Right ventricle myocardium inferior (tissue), 1 donor: ENCODE measurements at places on chromosomes 2 and 18. TPM values are rescaled to one million over a fixed set of nuclear protein-coding genes. Genes with fewer than 3 reads are reported as not detected.

PROC gene
- not detected for total RNA-seq

- no peak for DNase-seq
These were observed 196.3 kb downstream of the CTIF start for GRCh38 chr18:48735080-48735676.

GRCh38 chr2:239943571-239943970 lies 81.6 kb downstream of the NDUFA10 start:
- DNase-seq: peak; percentile 39

NAGK gene
- 56.0 TPM for total RNA-seq

GRCh38 chr2:27717070-27717795 lies 53.5 kb downstream of the SLC4A1AP start:
- DNase-seq: no peak

- no peak for DNase-seq
These were observed 54.8 kb downstream of the KCNS3 start for GRCh38 chr2:17933256-17933655.

- no peak for DNase-seq
These were observed 172.4 kb downstream of the FBXO15 start for GRCh38 chr18:73975266-73975665.

DNA sequence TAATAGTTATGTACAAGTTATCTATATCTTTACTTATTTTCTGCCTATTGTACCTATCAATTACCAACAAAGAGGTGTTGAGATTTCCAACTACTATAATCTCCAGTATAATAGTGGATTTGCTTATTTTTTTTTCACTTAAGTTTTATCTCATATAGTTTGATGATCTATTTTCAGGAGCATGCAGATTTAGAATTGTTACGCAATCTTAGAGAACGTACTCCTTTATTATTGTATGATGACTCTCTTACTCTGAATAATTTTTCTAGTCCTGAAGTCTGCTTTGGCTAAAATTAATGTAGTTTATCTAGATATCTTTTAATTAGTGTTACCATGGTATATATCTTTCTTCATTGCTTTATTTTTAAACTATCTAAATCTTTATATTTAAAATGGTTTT lies 205.2 kb downstream of the SCG2 start:
- no peak for DNase-seq

PDE11A gene
- total RNA-seq: 4.4 TPM

GRCh38 chr18:27808683-27809082 lies 368.2 kb downstream of the CDH2 start:
- DNase-seq: no peak

- DNase-seq: no peak
These were observed 359.1 kb upstream of the SPRED2 start for GRCh38 chr2:65791404-65791975.

- DNase-seq: no peak
These were observed 207.0 kb upstream of the AGAP1 start for GRCh38 chr2:235286622-235287374.

DNA sequence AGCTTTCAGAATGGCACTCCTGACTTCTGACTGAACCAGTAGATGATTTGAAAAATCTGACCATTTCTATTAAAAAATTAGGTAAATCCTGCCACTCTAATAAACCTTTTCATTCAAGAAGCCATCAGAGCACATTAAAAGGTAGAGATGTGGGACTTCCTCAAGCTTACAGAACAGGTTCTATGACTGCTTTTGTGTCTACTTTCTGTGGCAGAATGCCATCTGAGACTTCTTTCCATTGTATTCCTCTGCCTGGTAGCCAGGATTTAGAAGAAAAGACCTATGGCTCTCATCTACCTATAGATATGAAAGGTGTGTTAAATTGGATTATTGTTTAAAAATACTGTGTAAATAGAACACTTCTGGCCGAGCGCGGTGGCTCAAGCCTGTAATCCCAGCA lies 99.9 kb upstream of the NABP1 start:
- DNase-seq: no peak

- no peak for DNase-seq
These were observed 99.0 kb downstream of the TSHZ1 start for GRCh38 chr18:75309564-75309963.

GRCh38 chr2:236883819-236884218 lies 201.9 kb upstream of the COPS8 start:
- no peak for DNase-seq

ERCC3 gene
- 21.2 TPM for total RNA-seq

- no peak for DNase-seq
These were observed 63.4 kb upstream of the ADAM23 start for GRCh38 chr2:206379886-206380285.

DNA sequence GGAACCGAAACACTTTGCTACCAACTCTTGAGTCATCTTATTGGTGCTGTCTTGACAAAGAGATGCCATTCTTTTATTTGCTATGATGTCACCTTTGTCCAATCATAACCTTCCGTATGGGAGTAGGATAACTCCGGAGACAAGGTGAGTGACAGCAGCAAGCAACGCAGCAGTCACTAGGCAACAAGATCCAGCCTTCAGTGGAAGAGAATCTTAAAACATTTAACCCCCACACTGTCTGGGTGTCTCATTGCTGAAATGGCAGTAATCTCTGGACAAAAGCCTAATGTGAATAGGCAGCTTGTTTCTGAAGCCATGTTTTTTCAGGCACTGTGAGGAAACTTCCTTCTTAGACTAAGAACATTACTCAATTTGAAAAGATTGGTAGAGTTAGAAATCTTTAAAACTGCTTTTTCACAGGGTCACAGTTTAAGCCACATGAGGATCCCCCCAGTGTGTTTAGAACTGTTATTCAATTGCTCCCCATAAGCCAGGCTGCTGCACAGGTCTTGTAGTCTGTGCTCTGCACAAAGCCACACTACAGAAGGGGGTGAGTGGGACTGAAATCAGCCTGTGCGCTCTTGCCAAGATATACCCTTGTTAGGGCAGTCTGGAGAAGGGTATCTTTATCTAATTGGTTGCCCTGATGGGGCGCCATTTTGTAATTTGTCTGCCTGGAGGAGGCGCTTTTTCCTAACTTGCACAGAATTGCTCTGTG lies 131.5 kb upstream of the STON1 start:
- no peak for DNase-seq

DNA sequence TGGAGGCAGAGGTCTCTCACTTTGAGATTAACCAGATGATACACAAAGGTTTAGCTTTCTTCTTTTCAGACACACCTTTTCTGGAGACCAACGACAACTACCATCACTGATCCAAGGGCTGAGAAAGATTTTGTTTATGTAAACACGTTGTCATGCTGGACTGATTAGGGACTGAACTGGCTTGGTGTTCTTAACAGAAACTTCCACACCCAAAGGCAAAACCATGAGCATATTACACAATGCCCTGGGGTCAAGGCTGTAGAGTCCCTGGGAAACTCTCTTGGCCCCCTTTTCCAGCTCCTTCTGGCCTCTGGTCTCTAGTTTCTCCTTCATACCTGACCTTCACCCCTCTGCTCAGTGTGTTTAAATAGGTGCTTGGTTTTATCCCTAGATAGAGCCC lies 447.0 kb upstream of the TCF4 start:
- DNase-seq: no peak

DNA sequence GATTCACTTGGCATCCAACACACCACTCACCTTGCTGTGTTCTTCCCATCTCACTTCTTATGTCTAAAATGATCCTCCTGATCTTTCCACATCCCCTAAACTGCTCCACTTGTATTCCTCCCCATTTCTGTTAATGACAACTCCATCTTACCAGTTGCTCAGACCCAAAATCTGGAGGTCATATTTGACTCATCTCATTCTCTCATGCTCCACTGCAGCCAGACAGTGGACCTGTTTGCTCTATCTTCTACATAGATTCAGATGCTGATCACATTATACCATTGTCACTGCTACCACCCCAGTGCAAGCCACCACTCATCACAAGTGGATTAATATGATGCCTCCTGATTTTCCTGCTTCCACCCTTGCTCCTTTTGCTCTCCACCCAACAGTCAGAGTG lies 7.9 kb upstream of the NABP1 start:
- DNase-seq: no peak

GRCh38 chr2:10497797-10498251 lies 49.7 kb upstream of the ODC1 start:
- DNase-seq: no peak

DNA sequence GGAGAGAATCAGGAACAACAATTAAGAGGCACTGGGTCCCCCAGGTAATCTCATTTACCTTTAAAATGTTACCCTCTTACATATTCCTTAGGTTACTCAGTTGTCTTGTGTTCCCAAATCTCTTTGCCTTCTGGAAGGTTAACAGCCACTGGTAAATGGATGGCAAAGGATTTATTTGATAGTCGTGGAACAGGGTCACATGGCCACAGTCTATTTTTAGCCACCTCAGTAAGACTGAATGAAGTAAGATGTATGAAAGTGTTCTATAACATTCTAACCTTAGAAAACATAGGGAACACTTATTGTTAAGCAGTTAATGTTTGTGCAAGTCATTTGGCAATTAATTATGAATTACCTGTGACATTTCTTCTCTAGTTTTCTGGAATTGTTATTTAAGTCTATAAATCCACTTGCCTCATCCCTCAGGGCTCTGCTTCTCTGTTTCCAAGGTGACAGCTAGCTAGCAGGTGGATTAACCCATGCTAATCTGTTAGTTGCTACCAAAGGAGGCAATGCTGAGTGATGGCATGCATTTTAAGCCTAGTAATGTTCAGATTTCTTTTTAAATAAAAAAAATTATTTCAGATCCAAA lies 211.0 kb downstream of the PIK3C3 start:
- DNase-seq: no peak

WBP1 gene
- total RNA-seq: 44.3 TPM

ALLC gene
- not detected for total RNA-seq

TUBA4B gene
- total RNA-seq: not detected

REG3A gene
- total RNA-seq: not detected

DNA sequence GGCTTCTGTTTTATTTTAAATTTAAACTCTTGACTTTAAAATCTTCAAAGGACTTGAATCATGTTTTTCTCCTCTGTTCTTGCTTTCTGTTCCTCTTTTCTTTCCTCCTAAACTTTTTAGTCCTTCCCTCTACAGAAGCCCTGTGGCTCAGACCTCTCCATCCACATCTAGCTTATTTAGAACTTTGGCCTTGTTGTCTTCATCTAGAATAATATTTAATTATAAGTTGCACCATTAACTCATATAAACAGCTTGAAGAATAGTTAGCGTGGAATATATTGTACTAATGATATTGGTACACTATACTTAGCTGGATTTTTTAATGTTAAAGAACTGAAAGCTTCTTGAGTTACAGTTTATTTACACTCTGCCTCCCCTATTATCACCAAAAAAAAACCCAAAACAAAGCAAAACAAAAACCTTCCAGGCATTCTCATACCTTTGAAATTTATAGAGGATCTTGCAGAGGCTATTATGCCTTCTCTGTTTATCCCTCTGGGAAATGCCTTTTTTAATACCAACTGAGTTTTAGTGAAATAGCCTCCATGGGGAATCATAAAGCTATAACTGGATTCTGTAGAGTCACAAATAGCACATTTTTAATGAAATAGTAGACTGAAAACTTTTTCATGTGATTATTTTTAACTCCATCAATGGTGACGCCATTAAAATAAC lies 9.2 kb upstream of the CCDC141 start:
- no peak for DNase-seq

RNF103 gene
- 49.6 TPM for total RNA-seq

DNA sequence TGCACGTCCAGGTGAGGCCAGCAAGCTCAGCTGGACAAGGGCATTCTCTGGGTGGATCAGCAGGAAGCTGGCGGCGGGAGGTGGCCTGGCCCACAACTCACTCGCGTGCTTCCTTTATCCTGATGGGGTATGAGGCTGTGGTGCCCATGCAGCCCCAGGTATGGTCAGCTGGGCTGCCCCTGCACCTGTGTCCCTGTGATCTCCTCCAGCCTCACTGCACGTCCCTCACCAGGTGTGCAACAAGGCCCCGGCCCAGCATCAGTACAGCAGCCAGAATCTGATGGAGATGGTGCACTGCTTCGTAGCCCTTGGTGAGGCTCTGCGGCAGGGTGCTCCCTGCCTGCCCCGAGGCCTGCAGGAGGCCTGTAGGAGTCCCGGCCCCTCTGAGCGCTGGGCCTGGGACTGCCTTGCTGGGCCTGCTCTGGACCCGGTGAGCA lies 17.6 kb downstream of the MROH2A start:
- no peak for DNase-seq

DNA sequence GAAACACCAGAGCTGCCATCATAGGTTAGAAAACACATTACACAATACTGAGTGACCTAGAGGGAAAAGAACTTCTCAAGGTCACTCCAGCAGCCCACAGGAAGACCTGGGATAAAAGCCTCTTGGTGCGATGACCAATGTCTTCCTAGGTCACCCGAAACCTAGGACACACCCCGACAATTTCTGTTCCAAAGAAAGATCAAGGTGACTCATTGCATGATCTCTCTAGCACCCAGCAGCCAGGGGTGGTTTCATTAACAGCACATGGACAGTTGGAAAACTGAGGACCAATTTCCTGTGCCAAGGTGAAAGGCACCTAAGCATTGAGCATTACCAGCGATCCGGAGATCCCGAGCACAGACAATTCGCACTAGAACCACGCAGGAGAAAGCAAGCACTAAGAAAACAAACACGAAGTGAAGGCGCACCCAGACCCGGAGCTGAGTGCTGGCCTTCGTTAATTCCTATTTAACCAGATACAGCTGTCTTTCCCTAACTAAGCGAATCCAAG lies 1.5 kb downstream of the CACNB4 start:
- no peak for DNase-seq

- peak; percentile 21 for DNase-seq
These were observed 217.7 kb downstream of the TNS1 start for GRCh38 chr2:217784996-217785543.

DNA sequence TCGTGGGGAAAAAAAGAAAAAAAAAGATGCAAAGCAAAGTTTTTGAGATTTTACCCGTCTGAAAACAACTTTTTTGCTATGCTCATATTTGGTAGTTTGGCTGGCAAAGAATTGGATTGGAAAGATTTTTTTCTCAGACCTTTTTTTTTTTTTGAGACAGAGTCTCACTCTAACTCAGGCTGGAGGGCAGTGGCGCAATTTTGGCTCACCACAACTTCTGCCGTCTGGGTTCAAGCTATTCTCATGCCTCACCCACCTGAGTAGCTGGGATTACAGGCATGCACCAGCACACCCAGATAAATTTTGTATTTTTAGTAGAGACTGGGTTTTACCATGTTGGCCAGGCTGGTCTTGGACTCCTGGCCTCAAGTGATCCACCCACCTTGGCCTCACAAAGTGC lies 56.3 kb upstream of the TANC1 start:
- DNase-seq: no peak

DNA sequence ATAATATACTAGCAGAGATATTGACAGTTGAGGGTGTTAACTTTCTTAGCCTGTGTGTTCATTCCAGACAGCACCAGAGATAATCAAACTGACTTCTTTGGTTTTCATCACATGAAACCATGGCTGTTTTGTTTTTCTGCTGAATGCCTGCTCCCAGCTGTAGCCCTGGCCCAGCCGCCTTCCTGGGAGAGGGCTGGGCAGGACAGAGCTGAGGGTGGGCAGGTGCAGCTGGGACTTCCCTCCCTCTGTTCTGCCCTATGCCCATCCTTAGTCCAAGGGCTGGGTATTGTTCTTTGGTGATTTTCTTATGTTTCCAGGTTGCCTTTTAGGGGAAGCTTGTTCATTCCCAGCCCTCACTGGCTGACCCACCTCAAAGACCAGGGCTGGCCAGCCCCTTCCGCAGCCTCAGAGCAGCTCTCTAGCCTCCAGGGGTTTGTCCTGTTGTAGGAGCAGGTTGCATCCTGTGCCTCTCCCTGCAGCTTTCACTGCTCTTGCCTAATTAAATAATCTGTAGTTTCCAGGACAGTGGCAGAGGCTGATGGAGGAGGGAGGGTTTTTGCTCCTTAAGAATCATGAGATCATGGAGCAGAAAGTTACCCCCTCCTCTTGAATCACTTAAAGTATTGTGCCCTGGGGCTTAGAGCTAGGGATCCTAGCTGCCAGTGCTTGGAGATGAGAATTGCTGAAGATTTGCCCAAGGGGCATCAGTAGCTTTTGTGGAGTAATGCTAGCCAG lies 61.4 kb downstream of the MTCL1 start:
- no peak for DNase-seq
